ENCODE measurements at places on chromosomes 1 and 21.

GRCh38 chr1:4212796-4213195 lies 312.7 kb upstream of the C1orf174 start:
- DNase-seq, result no peak

DNA sequence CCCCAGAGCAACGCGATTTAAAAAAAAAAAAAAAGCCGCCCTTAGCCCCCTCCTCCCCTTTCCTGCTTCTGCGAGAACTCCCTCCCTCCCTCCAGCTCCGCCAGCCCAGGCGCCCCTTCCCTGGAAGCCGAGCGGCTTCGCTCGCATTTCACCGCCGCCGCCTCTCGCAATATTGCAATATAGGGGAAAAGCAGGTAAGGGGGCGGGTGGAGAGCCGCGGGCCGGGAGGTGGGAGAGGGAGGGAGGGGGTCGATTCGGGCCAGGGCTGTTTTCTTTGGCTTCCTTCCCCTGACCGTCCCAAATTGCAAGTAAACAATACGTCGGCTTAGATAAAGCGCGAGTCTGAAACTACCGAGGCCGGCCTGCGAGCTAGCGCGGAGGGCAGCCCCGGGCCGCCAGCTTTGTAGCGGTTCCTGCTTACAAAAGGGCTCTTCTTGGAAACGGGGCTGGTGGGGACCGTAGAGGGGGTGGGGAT lies 408 bp downstream of the LMO4 start:
- peak; percentile 37 for DNase-seq

DNA sequence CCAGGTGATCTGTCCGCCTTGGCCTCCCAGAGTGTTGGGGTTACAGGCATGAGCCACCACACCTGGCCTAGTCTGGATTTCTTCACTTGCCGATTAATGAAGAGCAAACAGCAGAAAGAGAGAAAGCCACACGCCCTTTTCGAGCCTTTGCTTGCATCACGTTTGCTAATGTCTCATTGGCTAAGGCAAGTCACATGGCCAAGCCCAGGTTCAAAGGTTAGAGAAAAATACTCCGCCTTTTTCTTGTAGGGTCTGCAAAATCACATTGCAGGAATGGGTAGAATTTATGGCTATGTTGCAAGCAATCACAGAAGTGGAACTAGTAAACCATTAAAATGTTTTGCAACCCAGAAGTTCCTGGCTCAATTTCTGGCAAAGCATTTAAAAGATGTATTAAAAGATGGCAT lies 26.8 kb upstream of the BACH1 start:
- DNase-seq, result no peak

- DNase-seq, result no peak
These were observed 34.6 kb downstream of the FAM163A start for GRCh38 chr1:179777731-179778130.

- DNase-seq, result no peak
These were observed 97.1 kb downstream of the ETS2 start for GRCh38 chr21:38902608-38903445.

GRCh38 chr1:17101261-17101660 lies 18.0 kb downstream of the PADI2 start:
- no peak for DNase-seq

DNA sequence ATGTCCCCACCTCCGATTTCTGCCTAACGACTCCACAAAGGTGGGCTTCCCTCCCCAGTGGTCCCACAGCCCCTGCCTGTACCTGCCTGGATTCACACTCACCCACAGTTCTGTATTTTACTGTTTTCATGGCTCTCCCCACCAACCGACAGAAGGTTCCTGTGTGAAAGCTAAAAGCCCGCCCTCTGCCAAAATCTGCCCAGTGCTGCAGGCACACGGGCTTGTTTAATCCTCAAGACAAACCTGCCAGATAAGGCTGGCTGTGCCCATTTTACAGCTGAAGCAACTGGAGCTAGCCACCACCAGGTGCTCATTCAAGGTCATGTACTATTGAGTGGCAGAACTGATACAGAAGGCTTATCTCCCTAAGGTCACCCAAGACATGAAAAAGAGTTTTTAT lies 114.5 kb downstream of the HIVEP3 start:
- no peak for DNase-seq

DNA sequence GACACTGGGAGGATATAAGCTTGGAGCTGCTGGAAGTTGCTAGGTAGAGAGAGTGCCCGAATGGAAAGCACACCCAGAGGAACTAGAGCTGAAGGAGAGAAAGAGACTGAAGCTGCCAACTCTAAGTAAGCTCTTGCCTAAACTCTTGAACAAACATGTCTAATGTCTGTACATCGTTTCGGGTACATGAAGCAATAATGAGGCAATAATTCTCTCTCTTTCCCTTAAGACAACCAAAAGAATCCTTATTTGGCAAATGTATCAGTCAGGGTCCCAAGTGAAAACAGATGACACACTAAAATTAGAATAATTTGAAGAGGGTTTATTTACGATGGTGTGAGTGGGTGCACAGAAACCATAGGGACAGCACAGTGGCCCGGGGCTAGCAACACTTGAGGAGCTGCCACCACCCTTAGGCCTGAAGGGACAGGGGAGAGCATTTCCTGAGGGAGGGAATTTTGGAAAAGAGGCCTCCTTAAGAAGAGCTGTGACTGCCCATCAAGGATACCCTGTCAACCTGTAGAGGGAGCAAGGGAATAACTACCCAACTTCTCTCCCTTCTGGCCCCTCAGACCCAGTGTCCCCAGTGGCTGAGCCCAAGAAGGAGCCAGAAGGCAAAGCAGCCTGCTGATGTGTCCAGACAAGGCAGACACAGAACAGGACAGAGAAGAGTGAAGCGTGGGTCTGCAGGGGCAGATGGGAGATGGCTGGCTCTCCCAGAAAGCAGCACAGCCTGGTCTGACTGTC lies 36.1 kb upstream of the KHDRBS1 start:
- DNase-seq, result peak; percentile 14

- no peak for DNase-seq
These were observed 56.2 kb upstream of the FASLG start for GRCh38 chr1:172602706-172603105.

DNA sequence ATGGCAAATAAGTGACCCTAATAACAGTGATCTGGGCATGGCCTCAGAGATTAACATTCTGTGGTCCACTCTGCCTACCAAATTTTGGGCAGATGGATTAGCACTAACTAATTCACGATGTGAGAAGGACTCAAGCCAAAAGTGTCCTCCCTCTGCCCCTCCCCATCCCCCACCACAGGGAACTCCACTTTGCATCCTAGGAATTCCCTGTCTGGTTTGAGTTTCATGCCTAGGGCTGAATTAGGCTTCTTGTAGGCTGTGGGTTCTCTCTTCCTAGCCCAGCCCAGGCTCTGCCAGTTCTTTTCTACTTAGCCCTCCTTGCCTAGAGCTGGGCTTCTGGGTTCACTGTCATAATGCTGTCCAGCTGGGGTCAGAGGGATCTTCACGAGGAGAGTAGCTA lies 64.1 kb downstream of the ATP2B4 start:
- no peak for DNase-seq

- peak; percentile 24 for DNase-seq
These were observed 29.8 kb downstream of the ARNT start for GRCh38 chr1:150846473-150847146.

DNA sequence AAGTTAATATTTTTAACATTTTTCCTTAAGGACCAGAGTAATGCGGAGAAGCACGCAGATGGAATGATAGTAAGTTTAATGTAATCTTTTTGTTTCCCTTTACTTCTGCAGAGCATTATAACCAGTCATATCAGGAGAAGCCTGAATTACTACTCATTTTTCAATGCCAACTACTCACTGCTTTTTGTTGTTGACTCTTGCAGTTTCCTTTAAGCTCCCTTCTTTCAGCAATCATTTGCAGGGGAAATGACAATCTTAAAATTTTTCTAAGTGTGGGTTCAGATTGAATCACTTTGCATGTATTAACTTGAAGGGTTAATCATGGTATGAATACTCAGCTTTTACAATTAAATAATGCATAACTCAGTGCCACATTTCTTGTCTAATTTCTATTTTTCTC lies 122.2 kb downstream of the NRDC start:
- DNase-seq, result no peak

DNA sequence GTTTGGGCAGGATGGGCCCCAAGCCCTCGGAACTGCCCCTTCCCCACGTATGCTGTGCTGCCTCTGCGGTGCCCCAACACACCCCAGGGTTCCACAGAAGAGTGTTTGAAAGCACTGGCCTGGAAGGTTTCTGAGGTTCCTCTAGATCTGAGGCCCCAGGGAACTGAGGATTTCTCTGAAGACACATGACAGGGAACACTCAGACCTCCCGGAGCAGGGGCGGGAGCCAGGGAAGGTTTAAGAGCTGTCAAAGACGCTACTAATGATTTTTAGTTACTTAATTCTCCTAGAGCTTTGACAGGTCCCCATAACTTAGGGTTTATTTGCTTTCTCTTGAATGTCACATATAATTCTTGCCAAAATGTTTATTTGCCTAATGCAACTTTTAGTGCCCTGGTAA lies 212.3 kb upstream of the GRIK3 start:
- no peak for DNase-seq

DNA sequence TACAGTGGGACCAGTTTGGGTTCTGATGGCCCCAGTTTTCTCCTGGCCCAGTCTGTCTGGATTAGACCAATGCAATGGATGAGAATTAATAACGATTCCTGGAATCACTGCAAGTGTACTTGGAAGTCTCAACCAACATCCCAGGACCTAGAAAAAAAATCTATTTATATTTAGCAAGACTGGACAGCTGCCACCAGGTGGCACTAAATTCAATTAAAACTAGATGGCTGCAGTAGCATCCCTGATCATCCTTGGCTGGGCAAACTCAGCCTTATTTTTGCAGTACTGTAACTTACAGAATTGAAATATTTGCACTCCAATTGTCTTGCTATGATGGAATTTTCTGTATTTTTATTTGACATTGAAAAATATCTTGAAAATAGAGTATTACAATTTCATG lies 165.7 kb downstream of the NCAM2 start:
- DNase-seq, result peak; percentile 75

GRCh38 chr1:158700552-158700951 lies at the start of gene OR6K2:
TSS of gene OR6K2 (minus strand) at chr1:158700652. CDS start at chr1:158700652, 0 bp downstream.
- DNase-seq, result no peak

DNA sequence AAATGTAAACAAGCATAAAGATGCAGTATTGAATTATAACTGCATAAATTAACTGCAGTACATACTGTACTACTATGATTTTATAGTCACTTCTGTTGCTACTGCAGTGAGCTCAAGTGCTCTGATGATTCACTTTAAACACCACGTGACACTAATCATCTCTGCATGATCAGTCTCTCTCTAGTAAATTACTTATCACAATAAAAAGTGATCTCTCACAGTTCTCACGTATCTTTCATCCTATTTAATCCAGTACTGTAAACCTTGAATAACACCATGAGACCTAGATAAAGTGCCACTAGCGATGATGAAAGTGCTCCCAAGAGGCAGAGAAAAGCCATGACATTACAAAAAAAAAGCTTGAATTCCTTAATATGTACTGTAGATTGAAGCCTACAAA lies 1242.0 kb downstream of the AMY1C start:
- no peak for DNase-seq

DNA sequence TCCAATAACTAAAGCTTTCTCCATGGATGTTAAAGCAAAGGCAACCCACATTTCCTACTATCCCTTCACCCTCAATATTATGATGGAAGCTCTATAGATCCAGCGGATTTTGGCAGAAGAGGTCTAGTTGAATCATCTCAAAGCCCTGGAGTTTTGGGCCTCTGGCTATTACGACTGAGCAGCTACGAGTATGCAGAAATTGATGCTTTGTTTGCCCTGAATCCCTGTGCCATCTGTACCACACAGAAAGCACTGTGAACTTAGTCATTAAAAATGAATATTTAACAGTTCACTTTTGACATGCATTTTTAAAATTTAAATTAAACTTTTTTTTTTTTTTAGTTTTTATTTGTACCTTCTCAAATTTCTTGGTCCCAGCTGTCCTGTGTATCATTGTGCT lies 705.4 kb upstream of the PTBP2 start:
- DNase-seq, result no peak

GRCh38 chr1:67791686-67792085 lies 41.6 kb downstream of the GNG12 start:
- DNase-seq, result no peak

GRCh38 chr1:109719337-109719837 lies 7.3 kb downstream of the GSTM5 start:
- DNase-seq, result no peak

DNA sequence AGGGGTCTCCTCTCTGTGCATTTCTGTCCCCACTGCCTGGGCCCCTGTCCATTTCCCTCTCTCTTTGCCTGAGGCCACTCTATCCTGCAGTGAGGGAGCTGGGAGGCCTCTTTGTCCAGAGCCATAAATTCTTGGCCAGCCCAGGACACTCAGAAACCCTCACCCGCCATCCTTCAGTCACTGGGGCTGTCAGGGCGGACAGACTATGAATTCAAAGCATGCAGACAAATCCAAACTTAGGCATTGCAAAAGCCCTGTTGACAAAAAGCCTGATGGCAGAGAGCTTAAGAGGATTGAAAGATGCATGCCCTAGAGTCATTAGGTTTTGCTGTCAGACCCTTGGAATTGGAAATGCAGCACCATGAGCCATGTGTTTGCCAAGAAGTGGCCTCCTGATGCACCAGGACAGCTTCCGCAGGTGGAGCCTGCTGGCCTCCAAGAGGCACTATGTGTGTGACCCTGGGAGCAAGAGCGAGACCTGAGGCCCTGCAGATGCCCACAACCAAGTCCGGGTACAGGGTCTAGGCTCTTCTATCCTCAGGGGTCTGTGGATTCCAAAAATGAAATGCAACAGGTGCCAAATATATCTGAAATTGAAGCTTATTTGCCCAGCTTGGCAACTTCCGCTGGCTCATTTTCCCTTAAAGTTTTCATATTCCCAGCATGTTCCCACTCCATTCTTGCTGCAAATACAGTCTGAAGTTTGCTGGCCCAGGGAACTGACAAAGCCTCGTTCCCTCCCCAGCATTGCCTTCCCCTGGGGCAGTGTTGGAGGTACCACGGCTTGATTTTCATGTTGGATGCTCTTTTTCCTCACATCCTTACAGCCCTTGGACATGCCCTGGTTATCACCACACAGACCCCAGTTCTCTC lies 177.9 kb downstream of the PGBD5 start:
- no peak for DNase-seq

DNA sequence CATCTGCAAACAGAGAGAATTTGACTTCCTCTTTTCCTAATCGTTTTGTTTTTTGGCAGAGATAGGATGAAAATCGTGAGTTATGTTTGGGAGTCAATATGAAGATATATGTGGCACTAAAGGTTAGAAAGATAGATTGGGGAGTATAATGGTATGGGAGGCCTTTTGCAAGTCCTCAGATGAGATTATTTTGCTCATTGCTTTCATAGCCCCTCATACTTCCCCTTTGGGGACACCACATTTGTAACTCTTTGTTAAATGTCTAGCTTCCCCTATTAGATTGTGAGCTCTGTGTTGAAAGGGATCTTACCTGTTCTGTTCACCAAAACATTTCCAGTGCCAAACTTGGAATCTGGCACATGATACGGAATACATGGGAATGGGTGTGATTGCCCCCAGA lies 30.2 kb downstream of the RAVER2 start:
- DNase-seq, result no peak

DNA sequence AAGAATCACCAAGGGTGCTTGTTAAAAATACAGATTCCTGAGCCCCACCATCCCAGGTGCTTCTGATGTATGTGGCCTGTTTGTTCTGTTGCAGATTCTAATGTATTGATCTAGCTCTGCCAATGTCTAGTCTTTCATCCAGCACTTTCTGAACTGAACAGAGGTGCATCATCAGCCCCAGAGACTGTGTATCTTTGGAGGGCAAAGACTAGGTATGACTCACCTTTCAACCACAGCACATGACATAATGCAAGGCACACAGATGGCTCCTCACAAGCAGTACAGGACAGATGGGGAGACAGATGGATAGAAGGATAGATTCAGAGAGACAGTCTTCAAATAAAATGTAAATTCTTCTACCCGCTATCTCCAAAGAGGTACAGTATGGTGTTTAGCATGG lies 32.3 kb downstream of the CD58 start:
- no peak for DNase-seq

GRCh38 chr1:19776287-19776686 lies 23.4 kb downstream of the TMCO4 start:
- no peak for DNase-seq
